ENCODE measurements at places on chromosomes 11 and 22.

- no peak for DNase-seq
Measured at GRCh38 chr11:73866586-73866996, 10.1 kb downstream of the COA4 start.

GRCh38 chr11:122459064-122459463 is 196.5 kb upstream of the UBASH3B start:
- no peak for DNase-seq

- no peak for DNase-seq
Measured at GRCh38 chr22:22721681-22722354, 77.4 kb downstream of the GGTLC2 start.

GRCh38 chr11:76740772-76741171 is 42.4 kb upstream of the TSKU start:
- DNase-seq = no peak

- DNase-seq = no peak
Measured at GRCh38 chr11:74011360-74012073, 2.6 kb upstream of the UCP3 start.

- DNase-seq = no peak
Measured at GRCh38 chr11:115905341-115906000, 401.3 kb upstream of the CADM1 start.

- DNase-seq = no peak
Measured at GRCh38 chr11:129237456-129237855, 45.3 kb upstream of the ARHGAP32 start.

DNA sequence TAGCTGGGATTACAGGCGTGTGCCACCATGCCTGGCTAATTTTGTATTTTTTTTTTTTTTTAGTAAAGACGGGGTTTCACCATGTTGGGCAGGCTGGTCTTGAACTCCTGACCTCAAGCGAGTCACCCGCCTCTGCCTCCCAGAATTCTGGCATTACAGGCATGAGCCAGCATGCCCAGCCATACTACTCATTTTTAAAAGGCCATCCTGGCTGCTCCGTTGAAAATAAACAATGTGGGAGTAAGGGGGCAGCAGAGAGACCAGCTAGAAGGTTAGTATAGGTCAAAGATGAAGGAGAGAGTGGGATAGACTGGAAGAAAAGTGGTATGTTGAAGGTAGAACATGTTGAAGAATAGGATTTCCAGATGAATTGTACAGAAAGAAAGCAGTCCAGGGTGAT is 17.6 kb upstream of the LIN7C start:
- no peak for DNase-seq

DNA sequence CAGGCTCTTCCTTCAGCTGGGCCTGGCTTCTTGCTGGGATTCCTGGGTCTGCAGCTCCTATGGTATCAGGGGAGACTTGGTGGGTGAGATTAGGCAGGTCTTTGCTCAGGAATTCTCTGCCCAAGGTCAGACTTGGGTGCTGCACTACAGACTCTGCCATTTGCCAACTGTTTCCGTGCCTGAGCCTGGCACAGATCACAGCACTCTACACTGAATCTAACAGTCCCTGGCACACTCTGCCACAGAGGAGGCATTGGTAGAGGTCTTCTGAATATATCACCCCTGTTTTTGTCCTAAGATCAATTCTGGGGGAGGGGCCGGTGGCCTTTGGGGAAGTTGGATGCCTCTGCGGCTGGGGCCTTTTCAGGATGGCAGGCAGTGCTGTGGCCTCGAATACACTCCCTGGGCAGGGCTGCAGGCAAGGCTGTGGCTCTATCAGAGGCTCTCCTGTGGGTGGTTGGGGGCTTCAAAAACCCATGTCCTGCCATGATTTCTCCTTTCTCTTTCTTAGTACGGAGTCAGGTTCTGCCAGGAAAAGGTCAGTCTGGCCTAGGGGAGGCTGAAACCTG is 115.0 kb upstream of the NARS2 start:
- DNase-seq = no peak

GRCh38 chr11:116641561-116642045 is 131.2 kb downstream of the BUD13 start:
- no peak for DNase-seq

GRCh38 chr22:28983788-28984441 is 77.7 kb downstream of the C22orf31 start:
- no peak for DNase-seq

DNA sequence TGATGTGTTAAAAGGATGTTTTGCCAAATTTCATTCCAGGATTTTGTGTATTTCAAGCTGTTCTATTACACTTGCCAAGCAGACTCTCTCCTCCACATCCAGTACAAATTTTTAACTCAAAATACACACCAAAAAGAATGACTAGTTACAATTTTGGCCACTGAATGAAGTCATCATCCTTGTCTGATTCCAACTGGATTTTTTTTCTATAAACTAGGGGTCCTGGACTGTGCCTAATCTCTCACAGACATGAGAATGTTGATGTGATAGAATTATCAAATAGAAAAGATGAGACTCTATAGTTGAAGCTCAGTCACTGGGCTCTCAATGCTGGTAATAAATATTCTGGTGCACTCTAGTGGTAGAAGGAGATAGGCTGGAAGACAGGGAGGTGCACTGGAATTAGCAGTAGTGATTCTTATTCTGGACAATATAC is 85.8 kb downstream of the FANCF start:
- no peak for DNase-seq

DNA sequence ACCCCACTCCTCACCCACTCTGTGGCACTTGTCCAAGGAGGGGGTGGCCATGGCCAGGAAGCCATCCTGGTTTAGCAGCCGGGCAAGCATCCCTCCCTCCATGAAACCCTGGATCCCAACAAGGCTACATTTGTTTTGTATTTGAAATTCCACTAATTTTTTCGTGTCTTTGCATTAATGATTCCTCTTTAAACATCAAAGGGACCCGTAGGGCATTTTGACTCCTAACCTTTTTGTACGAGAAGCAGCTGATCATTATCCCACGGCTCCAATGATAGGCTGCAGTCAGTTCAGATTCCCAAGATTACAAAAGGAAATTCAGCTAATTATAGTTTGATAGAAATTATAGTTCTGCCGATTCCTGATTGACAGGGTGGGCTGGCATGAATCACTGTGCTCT is 10.7 kb downstream of the MYEOV start:
- DNase-seq = no peak

DNA sequence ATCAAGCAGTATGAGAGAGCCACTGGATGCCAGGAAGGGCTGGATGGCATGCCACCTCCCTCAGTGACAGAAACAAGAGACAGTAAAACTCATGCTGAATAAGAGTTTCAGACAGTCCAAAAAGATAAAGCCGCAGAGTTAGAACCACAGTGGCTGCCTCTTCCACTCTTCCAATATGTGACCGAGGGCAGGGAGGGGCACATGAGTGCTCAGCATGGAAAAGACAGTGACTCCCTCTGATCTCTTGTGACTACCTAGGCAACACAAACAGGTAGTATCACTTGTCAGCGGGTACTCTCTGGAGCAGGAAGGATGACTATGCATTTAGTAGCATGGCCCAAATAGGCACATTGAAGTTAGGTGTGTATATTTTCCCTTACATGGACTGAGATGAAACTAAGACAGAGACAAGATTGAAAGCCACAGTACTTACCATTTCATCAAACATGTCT is 295.4 kb downstream of the CADM1 start:
- DNase-seq = no peak

DNA sequence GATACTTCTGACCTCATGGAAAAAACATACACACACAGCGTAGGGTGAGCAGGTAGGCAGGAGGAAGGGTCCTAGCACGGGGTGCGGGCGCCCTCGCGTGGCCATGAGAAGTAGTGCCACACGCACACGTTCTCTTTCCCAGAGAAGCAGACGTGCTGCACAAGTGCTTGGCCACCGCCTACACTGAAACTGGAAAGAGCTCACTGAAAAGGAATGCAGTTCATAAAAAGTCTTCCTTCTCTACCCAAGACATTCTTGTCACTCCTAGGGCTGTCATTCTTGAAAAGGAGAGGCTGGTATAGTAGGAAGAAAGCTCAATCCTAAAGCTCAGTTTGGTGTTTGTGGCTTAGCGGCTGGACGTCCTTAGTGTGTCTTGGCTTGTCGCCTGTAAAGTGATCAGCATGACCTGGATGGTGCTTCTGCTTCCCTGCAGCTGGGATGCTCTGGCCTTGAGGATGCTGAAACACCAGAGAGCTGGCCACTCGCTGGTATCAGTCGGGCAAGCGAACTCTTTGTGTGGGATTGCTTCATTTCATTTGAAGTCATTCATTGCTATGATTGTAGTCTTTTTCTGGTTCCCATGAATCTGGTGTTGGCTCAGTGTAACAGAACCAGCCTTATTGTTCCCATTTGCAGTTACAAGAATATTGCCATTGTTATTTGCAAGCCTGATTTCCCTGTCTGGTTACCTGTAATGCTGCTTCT is 303.8 kb downstream of the NTM start:
- DNase-seq = no peak

- DNase-seq = no peak
Measured at GRCh38 chr11:16815047-16815767, 76.8 kb downstream of the C11orf58 start.

- no peak for DNase-seq
Measured at GRCh38 chr22:26579331-26579886, 10.5 kb downstream of the TPST2 start.

DNA sequence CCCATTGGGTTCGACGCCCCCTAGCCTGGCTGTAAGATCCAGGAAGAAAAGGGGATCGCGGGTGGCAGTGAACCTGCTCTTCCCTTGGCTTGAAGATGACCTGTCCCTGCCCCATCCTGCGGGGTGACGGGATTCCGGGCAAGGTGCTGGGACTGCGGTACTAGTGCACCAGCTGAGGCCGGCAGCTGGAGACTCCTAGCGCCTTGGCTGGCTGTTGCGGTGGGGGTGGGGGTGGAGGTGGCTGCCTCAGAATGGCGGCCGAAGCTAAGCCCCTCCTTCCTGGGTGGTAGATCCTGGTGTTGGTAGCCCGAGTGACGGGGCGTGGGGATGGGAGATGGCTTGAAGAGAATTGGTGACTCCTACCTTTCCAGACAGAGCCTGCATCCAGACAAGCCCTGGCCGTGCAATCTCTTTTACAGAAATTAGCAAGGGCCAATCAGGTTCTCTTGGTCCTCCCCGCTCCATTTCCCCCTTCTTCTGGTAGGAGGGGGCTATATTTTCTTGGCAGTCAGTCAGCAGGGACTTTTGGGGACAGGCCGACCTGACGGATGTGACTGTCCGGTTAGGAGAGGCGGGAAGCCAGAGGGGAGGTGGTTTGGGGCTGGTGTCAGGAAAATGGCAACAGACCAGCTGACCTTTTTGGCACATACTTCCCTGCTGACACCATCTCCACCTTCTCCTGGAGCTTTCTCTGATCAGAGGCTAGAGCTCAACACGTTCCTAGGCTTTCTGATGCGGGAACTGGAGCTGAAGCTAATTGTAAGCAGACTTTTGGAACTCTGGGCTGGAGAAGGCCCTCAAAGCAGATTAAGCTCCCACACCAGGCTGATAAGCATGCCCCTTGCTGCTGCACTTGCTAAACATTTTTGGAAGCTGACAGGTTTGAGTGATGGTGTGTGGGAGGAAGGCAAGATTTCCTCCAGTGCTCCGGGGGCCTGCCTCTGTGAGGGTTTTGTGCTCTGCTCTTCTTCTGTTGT is 2.0 kb downstream of the NAV2 start:
- no peak for DNase-seq

DNA sequence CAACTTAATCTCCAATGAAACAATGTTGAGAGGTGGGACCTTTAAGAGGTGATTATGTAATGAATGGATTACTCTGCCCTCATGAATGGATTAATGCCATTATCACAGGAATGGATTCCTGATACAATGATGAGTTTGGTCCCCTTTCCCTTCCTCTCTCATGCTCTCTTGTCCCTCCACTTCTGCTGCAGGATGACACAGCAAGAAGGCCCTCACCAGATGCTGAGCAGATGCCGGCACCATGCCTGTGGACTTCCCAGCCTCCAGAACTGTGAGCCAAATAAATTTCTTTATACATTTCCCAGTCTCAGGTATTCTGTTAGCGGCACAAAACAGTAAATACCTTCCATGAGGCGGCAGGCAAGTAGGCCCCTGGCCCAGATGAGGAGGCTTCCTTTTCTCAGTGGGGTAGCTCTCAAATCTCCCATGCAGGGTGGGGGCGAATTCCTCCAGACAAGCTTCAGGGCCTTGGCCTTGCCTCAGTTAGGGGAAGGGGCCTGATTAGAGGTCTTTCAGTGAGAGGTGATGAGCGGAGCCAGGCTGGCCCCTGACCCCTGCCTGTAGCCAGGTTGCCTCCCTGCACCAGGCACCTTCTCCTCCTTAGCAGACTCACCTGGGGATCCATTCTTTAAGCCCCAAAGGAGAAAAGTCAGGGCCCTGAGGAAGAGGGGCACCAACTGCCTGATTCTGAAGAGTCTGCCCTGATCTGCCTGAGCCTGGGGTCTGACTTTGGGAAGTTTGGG is 86.0 kb downstream of the RRM1 start:
- no peak for DNase-seq

DNA sequence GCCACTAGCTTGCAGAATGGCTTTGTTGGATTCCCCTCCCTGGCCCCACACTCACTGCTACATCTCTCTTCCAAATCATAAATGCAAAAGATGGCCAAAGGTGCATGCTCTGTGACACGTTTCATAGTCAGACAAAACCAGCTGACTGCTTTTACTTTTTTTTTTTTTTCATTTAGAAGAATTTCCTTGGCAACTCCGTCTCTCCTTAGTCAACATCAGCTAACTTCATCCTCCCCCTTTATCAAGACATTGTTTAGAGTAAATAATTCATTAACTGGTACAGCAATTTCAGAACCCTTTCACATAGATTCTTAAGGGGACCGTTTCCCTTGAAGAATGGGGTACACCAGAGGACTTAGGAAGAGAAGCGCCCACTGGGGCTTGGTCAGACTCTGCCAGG is 16.0 kb downstream of the KCNQ1OT1 start:
- DNase-seq = no peak

DNA sequence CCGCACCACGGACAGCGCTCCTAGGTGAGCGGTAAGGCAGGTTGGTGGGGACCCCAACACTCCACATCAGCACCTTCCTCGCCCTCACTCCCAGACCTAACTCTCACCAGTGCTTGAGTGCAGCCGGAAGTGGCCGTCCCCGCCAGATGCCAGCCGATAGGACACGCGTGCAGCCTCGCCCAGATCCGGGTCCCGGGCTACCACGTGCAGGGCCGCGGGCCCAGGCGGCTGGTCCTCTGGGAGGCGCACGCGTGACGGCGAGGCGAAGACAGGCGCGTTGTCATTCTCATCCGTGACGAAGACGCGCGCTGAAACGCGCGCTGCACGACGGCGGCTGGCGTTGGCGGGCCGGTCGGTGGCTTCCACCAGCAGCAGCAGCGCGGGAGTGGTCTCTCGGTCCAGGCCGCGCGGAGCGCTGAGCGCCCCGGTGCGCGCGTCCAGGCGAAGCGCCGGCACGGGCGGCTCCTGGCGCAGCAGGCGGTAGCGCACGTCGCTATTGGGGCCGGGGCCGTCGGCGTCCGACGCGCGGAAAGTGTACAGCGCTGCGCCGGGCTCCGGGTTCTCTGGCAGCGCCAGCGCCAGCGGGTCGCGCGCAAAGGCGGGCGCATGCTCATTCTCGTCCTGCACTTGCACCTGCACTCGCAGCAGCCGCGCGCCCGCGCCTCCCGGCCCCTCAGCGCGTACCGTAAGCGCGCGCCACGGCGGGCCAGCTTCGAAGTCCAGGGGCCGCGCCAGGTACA is 10.8 kb upstream of the TPP1 start:
- no peak for DNase-seq

GRCh38 chr11:67437082-67437808 is at the start of gene PTPRCAP:
Gene PTPRCAP (minus strand): TSS chr11:67437682. CDS start chr11:67437619, 63 bp downstream.
- no peak for DNase-seq

- DNase-seq = no peak
Measured at GRCh38 chr11:66845143-66845875, 2.1 kb downstream of the RCE1 start.

- no peak for DNase-seq
Measured at GRCh38 chr22:24290459-24290858, 19.8 kb downstream of the SPECC1L start.
